ENCODE measurements at places on chromosomes 3 and 15.
A peak's percentile ranks its signal among the peaks of the same experiment; 100 is the strongest.

DNA sequence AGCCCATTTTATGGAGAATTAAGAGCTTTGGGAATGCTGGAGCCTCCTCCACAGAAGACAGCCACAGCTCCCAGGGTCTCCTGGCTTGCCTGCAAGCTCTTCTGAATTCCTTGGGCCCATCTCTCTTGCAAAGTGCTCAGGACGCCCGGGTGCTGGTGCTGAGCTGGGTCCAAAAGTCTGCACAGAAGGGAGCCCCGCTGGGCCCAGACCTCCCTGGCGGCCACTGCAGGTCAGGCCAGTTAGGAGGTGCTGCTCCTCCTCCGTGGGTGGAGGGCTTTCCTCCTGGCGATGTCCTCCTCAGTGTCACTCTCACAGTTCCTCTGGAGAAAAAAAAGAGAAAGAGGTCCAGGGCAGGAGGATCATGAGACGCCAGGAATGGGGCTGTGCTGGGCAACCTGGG, 74.5 kb upstream of the HERC1 start:
- DNase-seq = no peak

DNA sequence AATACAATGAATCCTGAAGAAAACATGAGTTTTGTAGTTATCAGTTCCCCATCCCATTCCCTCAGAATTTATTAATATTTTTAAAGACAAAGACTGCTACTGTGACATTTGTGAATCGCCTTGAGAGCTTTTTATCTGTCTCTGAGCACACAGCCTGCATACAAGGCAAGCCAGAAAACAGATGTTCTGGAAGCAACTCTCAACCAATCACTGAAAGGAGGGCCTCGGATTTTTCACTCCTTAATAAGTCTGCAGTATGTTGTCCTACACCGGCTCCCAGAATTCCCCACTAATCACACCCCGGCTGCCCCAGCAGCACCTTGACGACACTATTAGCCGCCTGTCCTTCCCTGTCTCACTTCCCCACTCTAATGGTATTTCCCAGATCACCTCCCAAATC, 138.5 kb downstream of the ZNF621 start:
- no peak for DNase-seq

- DNase-seq = peak; percentile 73
These were observed 103.2 kb upstream of the TJP1 start for GRCh38 chr15:29925227-29926082.

GRCh38 chr15:76260246-76260938, 50.9 kb downstream of the ETFA start:
- DNase-seq = no peak

GRCh38 chr3:128412180-128413002, 54.3 kb downstream of the DNAJB8 start:
- DNase-seq = no peak

- DNase-seq = peak; percentile 22
These were observed 610.5 kb upstream of the ZNF385D start for GRCh38 chr3:22361521-22361920.

DNA sequence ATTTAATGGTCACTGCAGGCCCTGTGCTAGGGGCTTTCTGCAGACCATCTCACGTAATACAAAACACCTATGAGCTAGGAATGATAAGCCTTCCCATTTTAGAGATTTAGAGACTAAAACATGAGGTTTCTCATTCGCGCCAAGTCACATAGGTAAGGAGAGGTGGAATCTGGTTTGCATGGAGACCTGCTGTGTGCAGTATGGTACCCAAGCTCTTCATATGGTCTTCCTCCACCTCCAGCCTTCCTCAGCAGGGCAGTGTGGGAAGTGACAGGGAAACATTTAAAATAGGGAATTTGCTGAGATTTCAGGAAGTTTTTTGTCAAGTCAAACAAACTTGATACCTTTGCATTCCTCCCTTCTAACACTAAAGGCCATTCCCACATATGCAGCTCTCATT, 337.6 kb downstream of the IL20RB start:
- no peak for DNase-seq

- peak; percentile 48 for DNase-seq
These were observed 10.8 kb downstream of the PRICKLE2 start for GRCh38 chr3:64214381-64215018.

GRCh38 chr3:171900446-171900845, 57.3 kb downstream of the TMEM212 start:
- no peak for DNase-seq

Measured in fibroblast of skin of abdomen (primary cell).